ENCODE measurements at places on chromosomes 4 and X.

DNA sequence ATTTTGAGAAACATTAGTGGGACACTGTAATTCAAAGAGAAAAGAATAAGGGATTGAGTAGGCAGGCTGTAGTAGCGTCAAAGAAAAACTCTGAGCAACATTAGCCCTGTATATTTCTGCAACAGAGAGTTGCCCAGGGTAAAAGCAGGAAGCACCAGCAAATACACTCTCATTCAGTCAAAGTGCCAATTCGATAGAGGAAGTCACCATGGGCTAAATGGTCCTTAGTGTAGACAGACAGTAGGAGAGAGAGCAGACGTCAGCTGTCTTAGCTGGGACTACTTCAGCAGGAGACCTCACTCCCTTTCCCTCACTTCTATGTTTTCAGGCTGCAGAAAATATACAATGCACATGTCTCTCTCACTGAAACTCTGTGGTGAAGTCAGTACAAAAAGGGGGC, 2073.8 kb upstream of the TENM3 start:
- DNase-seq: no peak

DNA sequence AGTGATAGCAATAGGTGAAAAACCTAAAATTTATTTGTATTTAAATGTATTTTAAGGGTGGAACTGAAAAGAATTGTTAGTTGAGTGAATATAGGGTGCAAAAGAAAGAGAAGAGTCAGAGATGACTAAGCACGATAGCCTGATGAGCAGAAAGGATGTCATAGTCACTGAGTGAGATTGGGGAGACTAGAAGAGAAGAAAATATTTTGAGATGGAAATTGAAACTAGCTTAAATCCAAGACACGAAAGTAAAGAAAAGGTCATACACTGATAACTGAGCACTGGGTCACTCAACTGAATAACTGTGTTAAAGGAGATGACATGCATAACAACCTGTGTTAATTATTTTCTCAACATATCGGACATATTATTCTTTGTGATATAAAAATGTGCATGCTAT, 55.5 kb downstream of the SPANXN4 start:
- DNase-seq: peak; percentile 2

DNA sequence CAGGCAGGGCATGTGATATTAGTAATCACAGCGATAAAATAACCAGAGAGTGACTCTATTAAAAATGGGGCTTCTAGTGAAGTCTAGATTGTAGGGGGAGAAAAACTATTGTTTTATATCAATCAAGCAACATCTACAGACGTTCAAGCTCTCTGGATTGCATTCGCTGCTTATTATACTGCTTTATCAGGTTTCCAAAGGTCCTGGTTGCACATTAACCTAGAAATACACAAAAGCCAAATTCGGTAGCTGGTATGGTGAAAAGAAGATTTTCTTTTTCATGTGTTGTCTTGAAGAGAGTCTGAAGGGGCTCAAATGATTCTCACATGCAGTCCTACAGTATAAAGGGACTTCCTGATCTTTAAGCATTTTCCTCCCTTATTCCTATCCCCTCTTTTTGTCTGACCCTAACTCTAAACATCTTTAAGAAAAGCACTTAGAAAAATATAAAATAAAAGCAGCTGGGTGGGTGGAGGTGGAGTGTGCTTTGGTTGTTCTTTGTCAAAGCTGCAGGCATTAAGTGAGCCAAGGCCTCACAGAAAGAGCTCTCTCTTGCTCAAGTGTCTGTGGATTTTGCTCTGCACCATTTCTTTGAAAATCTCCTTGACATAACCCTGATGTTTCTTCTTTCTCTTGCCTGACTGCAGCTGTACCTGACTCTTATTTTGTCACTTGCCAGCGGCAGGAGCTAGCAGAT, 46.1 kb downstream of the MID1IP1 start:
- DNase-seq: no peak

- peak; percentile 2 for DNase-seq
These were observed 34.2 kb upstream of the C1GALT1C1 start for GRCh38 chrX:120664081-120664480.

DNA sequence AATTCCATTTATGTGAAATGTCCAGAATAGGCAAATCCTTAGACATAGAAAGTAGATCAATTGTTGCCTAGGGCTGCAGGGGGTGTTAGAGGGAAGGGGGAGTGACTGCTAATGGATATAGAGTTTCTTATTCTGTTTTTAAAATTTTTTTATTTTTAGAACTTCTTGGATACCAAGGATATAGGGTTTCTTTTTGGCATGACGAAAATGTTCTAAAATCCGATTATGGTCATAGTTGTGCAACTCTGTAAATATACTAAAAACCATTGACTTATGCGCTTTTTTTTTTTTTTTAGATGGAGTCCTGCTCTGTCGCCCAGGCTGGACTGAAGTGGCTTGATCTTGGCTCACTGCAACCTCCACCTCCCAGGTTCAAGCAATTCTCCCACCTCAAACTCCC, 125.2 kb upstream of the USP9X start:
- no peak for DNase-seq

DNA sequence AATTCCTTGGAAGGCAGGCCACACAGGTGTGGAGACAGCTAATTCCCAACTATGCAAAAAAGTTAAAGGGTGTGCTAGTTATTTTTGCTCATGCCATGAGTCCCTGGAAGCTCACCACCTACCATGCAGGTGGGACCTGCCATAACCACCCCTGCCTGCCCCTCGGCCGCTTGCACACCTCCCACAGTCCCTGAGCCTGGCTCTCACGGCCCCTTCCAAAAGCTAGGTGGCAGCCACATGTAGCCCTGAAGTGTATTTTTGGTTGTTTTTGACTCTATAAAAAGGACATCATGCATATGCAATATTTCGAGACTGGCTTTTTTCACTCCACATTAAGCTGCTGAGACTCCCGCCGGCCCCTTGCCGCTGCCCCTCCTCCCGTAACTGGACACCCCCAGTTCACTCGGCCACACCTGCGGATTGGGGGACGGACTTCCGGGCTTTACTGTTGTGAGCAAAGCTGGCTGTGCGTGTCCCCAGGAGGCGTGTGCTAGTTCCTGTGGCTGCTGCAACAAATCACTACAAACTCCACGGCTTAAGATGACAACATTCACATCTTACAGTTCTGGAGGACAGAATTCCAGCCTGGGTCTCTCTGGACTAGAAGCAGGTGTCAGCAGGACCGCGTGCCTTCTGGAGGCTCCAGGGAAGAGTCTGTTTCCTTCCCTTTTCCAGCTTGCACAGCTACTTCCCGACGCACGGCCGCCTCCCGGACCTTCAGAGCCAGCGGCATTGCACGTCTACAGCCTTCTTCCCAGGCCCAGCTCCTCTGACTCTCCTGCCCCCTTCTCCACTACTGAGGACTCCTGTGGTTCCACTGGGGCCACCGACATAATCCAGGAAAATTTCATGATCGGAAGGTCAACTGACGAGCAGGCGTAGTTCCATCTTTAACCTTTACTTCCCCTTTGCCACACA, 24.8 kb downstream of the ZFYVE28 start:
- DNase-seq: peak; percentile 73

- no peak for DNase-seq
These were observed 1.5 kb downstream of the ARAP2 start for GRCh38 chr4:36242629-36243354.

GRCh38 chr4:144967161-144967560, 130.8 kb downstream of the ANAPC10 start:
- DNase-seq: peak; percentile 13

- no peak for DNase-seq
These were observed 30.3 kb downstream of the NFKB1 start for GRCh38 chr4:102531462-102531861.

- DNase-seq: no peak
These were observed 496.9 kb downstream of the RAB28 start for GRCh38 chr4:12987284-12987683.

Data from GM20000 (cell line).